ENCODE measurements at places on chromosomes 13 and 19. TPM values are rescaled to one million over a fixed set of nuclear protein-coding genes. Genes with fewer than 3 reads are reported as not detected.

- H3K27me3 ChIP-seq = no peaks in the 10 kb centered on the region
- no peak overlapping the region for H3K4me3 ChIP-seq
- H3K27ac ChIP-seq = no peak overlapping the region
- H3K4me1 ChIP-seq = no peaks in the 10 kb centered on the region
These were observed 26.1 kb upstream of the TFDP1 start for GRCh38 chr13:113558461-113558860.

DNA sequence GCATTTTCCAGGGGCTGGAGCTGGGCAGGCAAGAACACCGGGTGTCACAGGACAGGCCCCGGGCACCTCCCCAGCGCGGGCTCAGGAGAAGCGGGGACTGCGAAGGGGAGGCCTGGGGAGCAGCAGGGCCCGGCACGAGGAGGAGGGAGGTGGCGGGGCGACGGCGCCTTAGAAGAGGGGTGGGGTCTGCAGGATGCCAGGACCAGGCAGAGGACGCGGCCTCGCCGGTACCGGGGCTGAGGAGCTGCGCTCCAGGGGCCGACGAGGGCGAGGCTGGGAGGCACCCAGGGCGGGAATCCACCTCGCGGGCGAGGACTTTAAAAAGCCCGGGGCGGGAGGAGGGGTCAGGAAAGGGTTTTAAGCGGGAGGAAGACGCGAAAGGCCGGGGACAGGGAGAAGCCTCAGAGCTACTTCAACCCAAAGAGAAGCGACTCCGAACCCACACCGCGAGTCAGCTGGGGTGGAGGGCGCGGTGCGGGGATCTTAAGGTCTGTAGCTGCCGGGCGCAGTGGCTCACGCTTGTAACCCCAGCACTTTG is 665 bp downstream of the ZNF347 start:
- peak overlapping the region; percentile 56 for H3K4me3 ChIP-seq
- peak overlapping the region; percentile 81 for H3K27ac ChIP-seq
- peaks cover 12% of the 10 kb centered on the region for H3K4me1 ChIP-seq

DNA sequence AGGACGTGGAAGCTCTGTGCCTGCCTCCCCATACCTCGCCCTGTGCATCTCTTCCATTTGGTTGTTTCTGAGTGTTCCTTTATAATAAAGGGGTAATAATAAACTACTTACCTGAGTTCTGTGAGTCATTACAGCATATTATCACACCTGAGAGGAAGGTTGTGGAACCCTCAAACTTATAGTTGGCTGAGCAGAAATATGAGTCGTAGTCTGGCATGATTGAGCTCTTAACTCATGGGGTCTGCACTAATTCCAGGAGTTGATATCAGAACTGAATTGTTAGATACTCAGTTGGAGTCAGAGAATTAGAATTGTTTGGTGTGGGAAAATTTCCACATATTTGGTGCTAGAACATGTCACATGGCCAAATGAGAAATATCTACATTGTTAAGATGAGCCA is 52.4 kb upstream of the HTR2A start:
- H3K27ac ChIP-seq = no peak overlapping the region
- no peak for DNase-seq
- no peaks in the 10 kb centered on the region for H3K36me3 ChIP-seq
- H3K27me3 ChIP-seq = no peaks in the 10 kb centered on the region
- no peak overlapping the region for H3K4me3 ChIP-seq
- no peaks in the 10 kb centered on the region for H3K4me1 ChIP-seq

- H3K27me3 ChIP-seq = no peaks in the 10 kb centered on the region
- H3K4me3 ChIP-seq = no peak overlapping the region
- no peaks in the 10 kb centered on the region for H3K36me3 ChIP-seq
- no peak for DNase-seq
- no peak overlapping the region for H3K27ac ChIP-seq
These were observed 7.5 kb downstream of the COG3 start for GRCh38 chr13:45472171-45472705.

DNA sequence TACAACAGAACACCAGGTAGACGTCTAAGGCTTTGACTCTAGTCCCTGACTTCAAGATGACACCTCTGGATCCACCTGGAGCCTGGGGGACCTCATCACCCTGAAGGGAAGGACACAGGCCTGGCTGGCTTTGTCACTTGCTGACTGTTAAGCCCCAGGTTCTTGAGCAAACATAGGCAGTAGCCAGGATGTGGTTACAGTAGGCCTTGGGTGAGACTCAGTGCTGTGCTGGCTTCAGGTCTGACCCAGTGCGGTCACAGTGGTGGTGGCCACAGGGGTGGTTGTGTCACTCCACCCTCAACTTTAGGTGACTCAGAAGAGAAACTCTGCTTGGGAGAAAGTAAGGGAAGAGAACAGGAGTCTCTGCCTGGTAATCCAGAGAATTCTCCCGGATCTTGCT is 497.8 kb downstream of the UQCRFS1 start:
- H3K27me3 ChIP-seq = no peaks in the 10 kb centered on the region
- no peaks in the 10 kb centered on the region for H3K36me3 ChIP-seq
- H3K27ac ChIP-seq = no peak overlapping the region

DNA sequence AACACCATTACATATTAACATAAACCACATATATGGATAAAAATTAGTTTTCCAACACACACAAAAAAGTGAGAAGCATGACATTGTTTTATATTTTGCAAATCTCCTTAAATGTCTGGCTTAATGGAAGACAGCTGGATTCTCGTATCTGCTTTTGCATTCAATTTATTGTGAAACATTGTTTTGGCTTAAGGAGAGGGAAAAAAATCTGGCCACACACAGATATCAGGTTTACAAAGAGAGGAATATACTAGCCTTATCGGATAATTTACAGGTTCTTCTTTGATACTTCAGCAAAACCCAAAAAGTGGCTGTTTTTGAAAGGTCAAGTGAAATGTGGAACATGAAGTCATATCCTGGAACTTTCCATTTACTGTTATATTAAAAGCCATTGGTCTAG is 523.5 kb upstream of the ARGLU1 start:
- H3K4me1 ChIP-seq = no peaks in the 10 kb centered on the region
- no peak overlapping the region for H3K27ac ChIP-seq
- DNase-seq = peak; percentile 22

TUBA3C gene
- polyA plus RNA-seq = not detected

EFNB2 gene
- polyA plus RNA-seq = 7.2 TPM

DNA sequence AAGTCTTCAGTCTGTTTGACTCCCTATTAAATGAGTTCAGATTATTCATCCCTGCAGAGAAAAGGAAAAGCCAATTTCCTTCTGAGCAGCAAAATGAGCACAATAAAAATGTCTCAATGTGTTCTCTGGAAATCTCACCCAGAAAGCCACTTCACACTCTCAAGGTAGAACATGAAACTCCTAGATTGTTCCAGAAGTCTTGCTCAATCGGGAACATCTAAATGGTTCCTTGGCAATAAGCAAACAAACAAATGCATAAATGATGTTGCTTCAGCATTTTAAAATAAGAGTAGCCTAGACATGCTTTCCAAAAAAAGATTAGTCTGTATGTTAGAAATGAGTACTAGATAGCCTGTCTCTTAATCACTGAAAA is 59.7 kb upstream of the TNFRSF19 start:
- no peaks in the 10 kb centered on the region for H3K27me3 ChIP-seq
- H3K27ac ChIP-seq = no peak overlapping the region
- H3K4me3 ChIP-seq = no peak overlapping the region
- no peaks in the 10 kb centered on the region for H3K36me3 ChIP-seq

DNA sequence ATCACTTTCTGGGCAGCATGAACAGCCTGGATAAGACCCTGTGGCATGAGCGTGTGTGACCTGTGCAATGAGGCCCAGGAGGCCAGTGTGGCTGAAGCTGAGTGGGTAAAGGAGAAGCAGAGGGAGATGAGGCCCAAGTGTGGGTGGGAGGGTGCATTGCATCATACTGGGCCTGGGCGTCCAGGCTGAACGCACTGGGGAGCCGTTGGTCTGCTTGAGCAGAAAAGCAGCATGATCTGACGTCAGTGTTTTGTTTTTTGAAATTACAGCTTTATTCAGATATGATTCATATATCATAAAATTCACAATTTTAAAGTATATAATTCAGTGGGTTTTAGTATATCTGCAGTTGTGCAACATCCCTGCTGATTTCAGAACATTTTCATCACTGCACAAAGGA is 409.7 kb downstream of the HS6ST3 start:
- no peaks in the 10 kb centered on the region for H3K4me1 ChIP-seq
- H3K27ac ChIP-seq = no peak overlapping the region
- no peak overlapping the region for H3K4me3 ChIP-seq
- H3K27me3 ChIP-seq = no peaks in the 10 kb centered on the region
- H3K36me3 ChIP-seq = no peaks in the 10 kb centered on the region
- DNase-seq = no peak

DNA sequence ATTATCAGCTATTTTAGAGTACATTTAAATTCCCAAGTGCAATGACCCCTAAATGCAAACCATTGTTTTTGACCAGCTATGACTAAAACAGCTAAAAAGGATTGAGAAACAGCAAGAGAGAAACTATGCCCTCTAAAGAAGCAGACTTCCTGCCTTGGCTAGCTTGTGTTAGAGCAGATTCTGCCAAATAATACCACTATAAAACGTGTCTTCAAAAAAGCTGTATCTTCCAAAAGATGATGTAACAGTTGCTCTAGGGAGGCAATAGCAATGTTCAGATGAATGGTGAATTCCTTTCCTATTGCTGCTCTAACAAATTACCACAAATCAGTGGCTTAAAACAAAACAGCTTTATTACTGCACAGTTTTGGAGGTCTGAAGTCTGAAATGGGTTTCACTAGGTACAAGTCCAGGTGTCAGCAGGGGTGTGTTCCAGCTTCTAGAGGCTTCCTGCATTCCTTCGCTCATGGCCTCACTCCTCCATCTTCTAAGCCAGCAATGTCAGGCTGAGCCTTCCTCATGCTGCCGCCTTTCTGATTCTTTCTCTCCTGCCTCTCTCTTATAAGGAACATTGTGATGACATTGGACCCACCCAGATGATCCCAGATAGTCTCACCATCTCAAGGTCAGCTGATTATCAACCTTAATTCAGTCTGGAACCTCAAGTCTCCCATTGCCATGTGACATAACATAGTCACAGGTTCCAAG is 84.5 kb downstream of the LRRC63 start:
- no peaks in the 10 kb centered on the region for H3K36me3 ChIP-seq
- DNase-seq = no peak
- no peaks in the 10 kb centered on the region for H3K27me3 ChIP-seq
- H3K4me3 ChIP-seq = no peak overlapping the region
- peaks cover 37% of the 10 kb centered on the region for H3K4me1 ChIP-seq

GRCh38 chr13:36352350-36352749 is 6.2 kb upstream of the SPART start:
- no peak overlapping the region for H3K4me3 ChIP-seq
- H3K4me1 ChIP-seq = no peaks in the 10 kb centered on the region
- no peaks in the 10 kb centered on the region for H3K36me3 ChIP-seq
- no peak for DNase-seq
- no peaks in the 10 kb centered on the region for H3K27me3 ChIP-seq

- H3K27me3 ChIP-seq = no peaks in the 10 kb centered on the region
- H3K27ac ChIP-seq = no peak overlapping the region
- H3K4me1 ChIP-seq = peaks cover 20% of the 10 kb centered on the region
These were observed 3.5 kb upstream of the C19orf25 start for GRCh38 chr19:1482361-1483130.
